ENCODE measurements at places on chromosomes 2 and 18.

DNA sequence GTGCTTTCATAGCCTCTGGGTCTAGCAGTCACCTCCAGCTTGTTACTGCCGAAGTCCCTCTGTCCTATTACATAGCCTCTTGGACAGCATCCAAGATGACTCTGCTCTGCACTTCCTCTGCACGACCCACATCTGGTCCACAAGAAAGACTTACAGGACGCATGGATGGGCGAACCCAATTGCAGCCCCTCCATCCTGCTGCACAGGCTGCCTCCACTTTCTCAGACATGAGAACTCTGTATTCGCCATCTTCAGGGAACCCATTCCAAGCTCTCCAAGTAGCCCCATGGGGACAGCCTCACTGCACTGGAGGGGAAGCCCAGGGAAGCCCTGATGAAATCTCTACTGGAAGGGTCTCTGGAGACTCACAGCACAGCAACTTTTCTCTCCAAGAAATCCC is 172.1 kb downstream of the GFPT1 start:
- no peak for DNase-seq

DNA sequence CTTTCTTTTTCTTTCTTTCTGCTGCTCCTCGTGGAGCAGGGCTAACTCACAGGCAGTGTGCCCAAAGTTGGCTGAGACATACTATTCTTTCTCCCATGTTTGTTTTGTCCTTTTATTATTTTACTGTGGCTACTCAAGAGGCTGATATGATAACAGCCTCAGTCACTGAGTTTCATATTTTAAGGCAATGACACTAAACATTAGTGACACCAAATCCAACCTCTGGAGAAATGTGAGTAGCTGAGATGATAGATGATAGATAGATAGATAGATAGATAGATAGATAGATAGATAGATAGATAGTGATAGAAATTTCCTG is 45.8 kb upstream of the GLS start:
- no peak for DNase-seq

- DNase-seq, result no peak
Measured at GRCh38 chr2:15806801-15807417, 133.4 kb upstream of the MYCN start.

- no peak for DNase-seq
Measured at GRCh38 chr2:23602116-23602515, 217.1 kb downstream of the KLHL29 start.

DNA sequence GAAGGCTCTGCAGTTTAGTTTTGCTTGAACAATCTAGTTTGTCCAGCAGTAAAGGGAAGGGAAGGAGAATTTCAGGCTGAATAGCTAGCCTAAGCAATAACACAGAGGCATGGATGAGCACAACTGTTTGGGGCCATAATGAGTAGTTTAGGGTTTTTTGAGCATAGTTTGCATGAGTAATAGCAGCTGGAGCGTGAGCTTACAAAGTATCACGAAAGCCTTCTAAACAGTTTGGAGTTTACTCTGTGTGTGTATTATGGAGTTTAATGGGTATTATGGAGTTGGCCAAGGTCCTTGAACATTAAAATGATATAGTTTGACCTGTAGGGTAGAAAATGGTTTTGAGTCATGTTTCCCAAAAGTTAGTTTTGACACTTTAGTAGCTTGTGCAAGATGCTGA is 782.3 kb downstream of the ERBB4 start:
- DNase-seq, result no peak
